ENCODE measurements at places on chromosomes 7 and 10.

DNA sequence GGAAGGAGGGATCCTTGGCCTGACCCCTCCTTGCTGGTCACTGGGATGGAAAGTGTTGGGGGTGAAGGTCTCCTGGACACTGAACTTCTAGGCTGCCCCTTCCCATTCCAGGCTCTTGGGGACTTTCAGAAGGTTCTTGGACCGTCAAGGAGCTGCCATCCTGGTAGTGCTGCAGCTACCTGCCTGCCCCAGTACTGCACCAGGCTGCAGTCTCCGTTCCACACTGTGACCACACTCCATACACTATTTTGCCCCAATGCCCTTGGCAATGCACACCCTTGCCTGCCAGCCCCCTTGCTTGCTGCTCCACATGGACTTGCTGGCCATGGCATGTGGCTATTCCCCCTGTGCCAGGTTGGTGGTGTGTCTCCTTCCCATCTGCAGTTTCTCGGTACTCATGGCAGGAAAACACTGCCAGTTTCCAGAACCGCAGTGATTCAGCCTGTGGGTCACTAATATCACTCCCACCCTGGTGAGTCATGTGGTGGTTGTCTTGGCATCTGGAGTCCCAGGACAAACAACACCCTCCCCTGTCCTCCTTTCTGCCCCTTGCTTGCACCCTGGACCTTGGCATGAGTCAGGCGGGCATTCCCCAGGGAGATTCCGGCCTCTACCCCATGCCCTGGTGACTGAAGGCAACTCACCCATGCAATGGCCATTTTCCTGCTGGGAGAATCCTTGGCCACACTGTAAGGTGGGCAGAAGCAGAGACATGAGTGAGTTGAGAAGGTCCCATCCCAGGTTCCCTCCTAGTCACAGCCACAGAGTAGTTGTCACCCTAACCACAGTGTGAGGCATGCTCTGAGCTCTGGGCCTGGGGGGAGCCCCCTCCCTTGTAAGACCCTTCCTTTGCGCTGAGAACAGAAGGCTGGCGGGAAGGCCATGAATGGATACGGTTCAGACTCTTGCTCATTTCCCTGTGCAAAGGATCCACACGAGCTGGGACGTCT is 32.8 kb downstream of the GOLGA7B start:
- DNase-seq: no peak

DNA sequence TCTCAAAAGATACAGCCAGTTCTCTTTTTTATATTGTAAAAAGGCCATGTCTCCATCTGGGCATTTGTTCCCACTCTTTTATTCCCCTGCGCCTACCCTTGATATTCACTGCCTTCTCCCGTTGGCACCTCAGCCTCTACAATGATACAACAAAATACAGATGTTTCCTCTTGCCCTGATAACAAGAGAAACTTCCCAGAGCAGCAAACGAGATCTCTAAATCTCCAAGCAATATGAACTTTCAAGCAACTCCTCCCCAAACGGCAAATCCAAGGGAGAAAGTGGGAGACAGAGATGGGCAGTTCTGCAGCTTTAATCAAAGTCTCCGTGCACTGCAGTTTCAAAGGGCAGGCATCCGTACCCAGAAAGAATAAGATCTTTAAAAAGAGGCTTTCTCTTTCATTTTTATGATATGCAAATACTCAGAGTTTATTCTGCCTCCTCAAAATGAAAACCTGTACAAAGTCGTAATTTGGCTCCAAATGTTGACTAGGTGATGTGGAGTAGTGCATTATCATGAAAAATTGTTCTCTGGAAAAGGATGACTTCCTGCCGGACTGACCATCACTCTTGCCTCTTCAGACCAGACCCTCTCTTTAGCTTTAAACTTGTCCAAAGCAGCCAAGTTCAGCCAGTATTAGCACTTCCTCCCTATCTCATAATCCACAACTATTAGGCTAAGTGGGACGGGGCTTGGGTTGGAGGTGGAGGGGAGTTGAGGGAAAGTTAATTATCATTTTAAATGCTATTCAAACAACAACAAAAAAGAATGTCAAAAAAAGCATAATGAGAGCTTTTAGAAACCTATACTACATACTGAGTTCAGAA is 682 bp downstream of the HGF start:
- no peak for DNase-seq

DNA sequence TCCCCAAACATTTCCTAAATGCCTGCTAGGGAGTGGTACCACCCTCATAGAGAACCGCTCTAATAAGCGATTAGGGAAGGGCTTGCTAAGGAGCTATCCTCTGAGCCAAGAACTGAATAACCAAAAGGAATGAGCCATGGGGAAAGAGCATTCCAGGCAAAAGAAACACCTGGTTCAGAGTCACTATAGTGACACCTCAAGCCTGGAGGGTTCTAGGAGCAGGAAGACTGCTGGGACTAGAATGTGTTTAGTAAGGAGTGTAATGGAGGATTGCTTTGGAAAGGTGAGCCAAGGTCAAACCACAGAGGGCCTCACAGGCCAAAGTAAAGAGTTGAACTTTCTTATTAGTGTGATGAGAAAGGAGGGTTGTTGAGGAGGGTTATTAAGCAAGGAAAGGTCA is 38.7 kb upstream of the NRBF2 start:
- DNase-seq: no peak

DNA sequence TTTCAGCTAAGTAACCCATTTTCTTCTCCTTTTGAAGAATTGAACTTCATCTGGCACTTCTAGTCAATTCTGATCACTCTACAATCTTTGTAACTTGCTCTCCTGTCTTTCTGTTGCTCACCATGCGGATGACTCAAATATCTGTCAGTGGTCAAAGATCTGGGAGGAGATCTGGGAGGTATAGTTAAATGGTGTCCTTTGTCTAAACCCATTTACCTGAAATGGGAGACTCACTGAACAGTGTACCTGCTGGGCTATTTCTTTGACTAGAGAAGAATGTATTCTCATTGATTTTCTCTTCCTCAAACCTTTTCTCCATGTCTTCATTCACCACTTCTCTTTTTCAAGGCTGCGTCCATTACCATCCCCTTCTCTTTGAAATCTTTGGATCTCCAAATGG is 42.0 kb upstream of the PCLO start:
- no peak for DNase-seq

- no peak for DNase-seq
Observed at GRCh38 chr7:51249991-51250390, 66.6 kb downstream of the COBL start.

GRCh38 chr10:130045091-130045652 is 65.5 kb downstream of the C10orf143 start:
- DNase-seq: no peak

DNA sequence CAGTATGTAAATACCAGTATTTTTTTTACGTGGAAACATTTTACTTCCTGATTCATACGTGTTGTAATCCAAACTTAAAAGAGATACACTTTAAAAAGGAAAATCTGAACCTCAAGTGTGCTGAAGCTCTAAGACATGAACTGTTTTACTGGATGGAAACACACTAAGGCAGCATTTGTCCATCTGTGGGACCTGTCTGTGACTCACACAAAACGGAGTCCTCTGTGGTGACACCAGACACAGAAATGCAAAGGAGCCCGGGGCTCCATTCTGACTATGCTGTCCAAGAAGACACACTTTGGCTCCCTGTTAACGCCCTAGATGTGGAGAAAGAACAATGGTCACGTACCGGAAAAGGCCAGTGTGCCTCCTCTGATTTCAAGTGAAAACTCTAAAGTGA is 23.9 kb downstream of the RNF133 start:
- no peak for DNase-seq

DNA sequence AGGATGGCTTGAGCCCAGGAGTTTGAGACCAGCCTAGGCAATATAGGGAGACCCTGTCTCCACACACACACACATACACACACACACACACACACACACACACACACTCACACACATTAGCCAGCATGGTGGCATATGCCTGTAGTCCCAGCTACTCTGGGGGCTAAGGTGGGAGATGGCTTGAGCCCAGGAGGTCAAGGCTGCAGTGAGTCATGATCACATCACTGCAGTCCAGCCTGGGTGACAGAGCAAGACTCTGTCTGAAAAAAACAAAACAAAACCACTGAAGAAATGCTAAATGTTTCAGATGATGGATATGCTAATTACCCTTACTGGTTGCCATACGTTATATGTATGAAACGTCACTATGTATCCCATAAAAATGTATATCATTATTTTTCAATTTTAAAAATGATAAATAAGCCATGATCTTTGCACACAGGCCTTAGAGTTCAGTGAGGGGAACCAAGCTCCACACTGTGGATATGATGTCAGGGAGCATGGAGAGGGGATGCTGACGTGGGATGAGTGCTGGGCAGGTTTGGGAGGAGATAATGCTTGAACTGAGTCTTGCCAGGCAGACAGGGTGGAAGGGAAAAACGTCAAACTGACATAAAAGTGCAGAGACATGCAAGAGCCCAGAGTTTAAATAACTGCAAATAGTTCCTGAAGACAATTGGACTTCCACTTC is 45.9 kb upstream of the ARHGAP12 start:
- DNase-seq: no peak

DNA sequence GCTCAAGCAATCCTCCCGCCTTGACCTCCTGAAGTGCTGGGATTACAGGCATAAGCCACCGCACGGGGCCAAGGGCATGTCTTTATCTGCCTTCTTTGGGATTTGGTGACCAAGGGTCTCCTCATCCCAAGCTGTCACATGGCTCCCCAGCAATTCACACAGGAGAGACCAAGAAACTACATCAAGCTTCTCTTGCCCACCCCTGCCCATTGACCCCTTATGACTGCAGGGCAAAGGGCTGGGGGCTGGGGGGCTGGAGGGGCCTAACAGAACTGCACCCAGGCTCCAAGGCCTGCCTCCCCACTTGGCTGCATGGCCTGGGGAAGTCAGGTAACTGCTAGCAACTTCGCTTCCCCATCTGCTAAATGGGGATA is 137.1 kb downstream of the SH3PXD2A start:
- DNase-seq: no peak

GRCh38 chr7:112946350-112946749 is 140.3 kb downstream of the GPR85 start:
- DNase-seq: no peak

DNA sequence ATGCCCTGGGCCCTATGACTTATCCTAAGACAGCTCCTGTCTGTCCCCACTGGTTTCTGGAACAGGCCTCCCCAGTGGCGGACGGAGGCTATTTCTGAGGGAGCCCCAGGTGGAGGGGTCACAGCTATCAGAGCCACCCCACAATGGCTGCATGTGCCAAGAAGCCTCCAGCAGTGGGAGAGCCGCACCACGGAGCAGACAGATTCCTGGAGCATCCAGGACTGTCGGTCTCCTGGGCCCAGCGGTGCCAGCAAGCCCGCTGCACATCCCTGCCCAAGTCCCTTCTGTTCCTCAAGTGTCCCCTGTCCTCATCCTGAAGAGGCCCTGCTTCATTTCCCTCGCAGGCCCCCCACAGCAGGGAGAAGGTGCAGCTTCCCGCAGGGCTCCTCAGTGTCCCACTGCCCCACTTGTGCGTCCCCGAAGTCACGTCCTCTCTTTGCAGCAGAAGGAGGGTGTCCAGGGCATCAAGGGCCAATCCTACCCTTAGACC is 193.0 kb upstream of the SHH start:
- no peak for DNase-seq

GRCh38 chr7:36748017-36748487 is 23.8 kb upstream of the AOAH start:
- DNase-seq: no peak

DNA sequence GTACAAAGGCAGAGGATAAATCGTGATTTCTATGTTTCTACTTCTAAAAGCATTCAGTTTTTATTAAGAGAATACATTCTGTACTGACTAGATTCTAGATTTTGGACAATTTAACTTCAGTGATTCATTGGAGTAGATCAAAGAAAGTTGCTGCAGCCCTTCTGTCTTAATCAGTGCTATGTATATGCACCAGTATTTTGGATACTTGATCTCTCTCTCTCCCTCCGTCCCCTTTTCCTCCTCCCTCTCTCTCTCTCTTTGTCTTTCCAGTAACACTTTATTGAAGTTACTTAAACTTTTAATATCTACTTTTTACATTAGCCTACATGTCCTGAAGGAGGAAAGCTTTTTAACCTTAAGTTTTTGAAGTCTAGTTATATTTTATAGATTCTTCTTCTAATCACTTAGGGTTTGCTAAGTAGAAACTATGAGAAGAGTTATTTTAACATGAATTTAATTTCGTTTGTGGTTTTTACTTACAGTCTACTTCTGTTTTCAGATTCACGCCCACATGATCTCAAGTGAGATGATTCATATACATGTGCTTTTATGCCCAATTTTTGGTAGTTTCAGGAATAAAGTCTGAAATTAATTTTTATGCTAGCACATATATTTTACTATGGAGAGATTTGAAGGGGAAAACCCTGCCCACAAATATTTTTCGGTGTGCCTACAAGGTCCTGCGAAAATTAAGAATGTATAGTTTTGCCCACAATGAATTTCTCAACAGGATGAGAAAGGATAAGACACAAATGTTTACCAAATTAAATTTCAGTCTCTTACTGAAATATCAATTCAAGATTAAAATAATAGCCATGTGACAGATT is 9.1 kb downstream of the MDFIC start:
- no peak for DNase-seq

GRCh38 chr10:4947635-4948596 is 15.3 kb upstream of the AKR1C1 start:
- DNase-seq: no peak

Data from activated CD8-positive, alpha-beta memory T cell treated with anti-CD3 and anti-CD28 coated beads for 48 hours (primary cell).